GM03348 (cell line): ENCODE measurements at places on chromosomes 5 and 9.
A peak's percentile ranks its signal among the peaks of the same experiment; 100 is the strongest.

DNA sequence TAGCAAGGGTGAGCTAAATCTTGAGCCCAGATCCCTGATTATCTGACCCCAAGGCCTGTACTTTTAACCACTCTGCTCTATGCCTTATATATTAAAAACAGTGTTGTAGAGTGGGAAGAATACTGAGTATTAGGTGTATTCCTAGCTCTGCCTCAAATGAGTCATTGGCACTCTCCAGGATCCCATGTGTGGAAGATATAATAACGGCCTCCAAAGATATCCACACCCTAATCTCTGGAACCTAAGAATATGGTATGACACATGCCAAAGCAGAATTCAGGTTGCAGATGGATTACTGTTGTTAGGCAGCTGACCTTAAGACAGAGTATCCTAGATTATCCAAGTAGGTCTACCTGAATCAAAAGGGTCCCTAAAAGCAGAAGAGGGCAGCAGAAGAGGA, 110.8 kb downstream of the ADRB2 start:
- DNase-seq = no peak

GRCh38 chr9:42386477-42386876, 203.0 kb downstream of the SPATA31A6 start:
- no peak for DNase-seq

DNA sequence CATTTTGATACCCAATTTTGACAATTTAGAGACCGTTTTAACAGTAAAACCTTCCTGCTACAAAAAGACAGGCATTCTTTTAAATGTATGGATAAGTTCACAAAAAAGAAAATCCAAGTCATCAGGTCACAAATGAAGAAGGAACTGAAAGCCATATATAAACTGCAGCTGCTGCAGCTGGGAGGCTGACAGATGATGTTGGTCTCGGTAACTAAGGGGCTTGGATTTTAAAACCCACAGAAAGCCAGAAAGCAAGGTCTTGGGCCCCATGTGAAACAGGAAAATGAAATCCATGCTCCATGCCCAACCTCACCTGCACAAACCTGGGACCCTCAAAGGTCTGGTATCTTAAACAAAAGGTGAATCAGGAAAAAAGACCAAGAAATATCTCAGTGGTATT, 15.7 kb upstream of the C5orf34 start:
- DNase-seq = no peak

- peak; percentile 87 for DNase-seq
Observed at GRCh38 chr9:88076286-88077070, 61.8 kb downstream of the SPATA31C2 start.

- DNase-seq = peak; percentile 77
Observed at GRCh38 chr5:14270209-14270702, 127.1 kb downstream of the TRIO start.

DNA sequence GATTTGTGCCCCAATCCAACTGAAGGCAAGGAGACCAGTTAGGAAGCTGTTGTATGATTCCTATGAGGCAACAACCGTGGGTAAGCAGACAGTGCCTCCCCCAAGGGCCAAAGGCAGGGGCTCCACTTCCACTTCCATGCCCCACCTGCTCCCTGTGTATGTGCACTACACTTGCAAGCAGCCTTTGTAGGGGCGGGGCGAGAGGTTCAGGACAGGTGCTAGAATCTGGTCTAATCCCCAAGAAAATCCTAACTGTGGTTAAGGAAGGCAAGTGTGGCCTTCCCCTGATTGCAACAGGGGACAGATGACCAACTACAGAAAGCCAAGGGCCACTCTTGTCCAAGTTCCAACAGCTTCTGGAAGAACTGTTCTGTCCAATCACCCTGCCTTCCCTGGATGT, 41.7 kb downstream of the B4GALT1 start:
- no peak for DNase-seq
